ENCODE measurements at places on chromosomes 4 and X.

- no peak for DNase-seq
These were observed 53.3 kb downstream of the MED28 start for GRCh38 chr4:17667653-17668201.

DNA sequence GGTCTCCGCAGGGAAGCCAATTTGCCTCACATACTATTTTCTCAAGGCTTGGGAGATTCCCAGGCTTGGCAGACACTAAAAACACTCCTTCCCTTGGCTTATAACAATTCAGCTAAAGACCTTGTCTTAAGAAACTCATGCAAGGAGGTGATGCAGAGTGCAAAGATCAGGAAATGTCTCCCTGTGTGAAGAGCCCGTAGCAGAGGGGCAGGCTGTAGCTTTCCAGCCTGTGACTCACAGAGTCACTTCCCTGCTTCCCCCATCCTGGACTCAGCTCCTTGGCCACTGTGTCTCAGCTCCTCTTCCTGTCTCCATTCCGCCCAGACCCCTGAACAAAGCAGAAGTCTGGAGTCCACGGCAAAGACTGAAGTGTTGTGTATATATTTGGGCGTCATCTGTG is 56.1 kb downstream of the KDR start:
- no peak for DNase-seq

- DNase-seq = peak; percentile 53
These were observed 54.2 kb downstream of the TMA16 start for GRCh38 chr4:163548481-163549243.

DNA sequence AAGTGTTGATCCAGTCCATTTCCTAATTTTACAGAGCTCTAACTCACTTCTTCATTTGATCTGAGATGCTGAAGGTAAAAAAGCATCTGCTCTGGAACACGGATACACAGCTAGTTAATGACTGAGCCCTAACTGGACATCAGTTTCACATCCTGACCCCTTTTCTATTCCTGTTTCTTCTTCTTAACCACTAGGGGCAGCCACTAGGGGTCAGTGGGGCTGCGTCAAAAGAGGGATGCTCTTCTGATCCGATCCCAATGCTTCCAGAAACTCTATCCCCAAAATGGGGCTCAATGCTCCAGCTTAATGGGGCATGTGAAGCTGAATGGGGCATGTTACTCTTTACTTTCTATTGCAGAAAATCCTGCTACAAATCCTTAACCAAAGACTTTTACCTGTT is 33.4 kb upstream of the PHKA2 start:
- DNase-seq = no peak

- DNase-seq = no peak
These were observed 205.4 kb downstream of the SHROOM3 start for GRCh38 chr4:76640353-76640910.
